ENCODE measurements at places on chromosomes 3 and 15.

DNA sequence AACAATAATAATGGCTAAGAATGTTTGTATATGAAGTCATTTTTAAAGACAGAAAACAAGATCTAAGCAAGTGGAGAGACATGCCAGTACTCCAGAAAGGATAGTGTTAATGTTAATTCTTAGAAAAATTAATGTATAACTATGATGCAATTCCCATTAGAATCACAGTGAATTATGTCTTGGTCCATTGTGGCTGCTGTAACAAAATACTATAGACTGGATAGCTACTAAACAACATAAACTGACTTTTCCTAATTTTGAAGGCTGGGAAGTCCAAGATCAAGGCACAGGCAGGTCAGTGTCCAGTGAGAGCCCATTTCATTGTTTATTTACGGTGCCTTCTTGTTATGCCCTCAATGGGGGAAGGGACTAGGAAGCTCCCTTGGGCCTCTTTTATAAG lies 32.7 kb upstream of the CSPG4 start:
- DNase-seq = no peak

DNA sequence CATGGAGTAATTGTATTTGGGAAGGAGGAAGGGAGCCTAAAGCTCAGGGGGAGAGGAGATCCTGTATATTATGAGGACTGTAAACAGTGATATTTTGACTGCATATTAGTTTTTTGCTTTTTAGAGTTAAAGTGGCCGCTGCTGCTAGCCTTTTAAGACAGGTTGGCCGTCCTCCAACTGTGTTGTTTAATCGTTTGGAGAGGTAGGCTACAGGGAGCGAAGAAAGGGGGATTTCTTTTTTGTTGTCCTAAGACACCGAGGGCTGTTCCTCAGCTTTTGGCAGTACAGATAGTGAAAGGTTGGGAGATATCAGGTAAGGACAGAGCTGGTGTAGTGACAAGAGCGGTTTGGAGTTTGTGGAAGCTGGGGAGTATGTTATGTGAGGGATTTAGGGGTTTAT lies 38.2 kb upstream of the RNF7 start:
- DNase-seq = no peak

GRCh38 chr15:66899555-66900350 lies 165.6 kb upstream of the SMAD3 start:
- no peak for DNase-seq

DNA sequence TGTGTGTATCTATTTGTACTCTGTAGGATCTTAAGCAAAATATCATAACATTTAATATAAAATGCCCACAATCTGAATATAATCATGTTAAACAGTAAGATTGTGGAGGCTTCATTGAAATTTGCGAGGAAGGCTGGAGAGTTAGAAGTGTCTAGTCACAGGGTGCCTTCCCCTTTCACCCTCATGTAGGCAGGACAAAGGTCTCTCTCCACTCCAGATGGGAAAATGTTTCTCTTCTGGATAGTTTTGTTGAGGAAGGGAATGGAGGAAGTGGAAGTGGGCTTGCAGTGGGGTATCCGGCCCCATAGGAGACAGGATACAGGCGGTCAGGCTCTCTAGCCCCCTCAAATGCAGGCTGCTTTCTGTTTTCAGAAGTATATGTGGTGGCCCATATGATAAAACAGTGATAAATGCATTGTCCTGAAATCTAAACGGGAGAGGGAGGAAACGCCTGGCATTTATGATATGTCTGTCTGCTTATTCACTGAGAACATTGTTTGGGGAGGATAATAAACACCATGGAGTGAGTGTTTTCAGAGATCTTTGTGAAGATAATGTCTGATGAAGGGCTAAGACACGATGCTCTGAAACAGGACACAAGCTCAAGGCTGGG lies 13.3 kb upstream of the MYZAP start:
- no peak for DNase-seq

GRCh38 chr15:49978121-49978520 lies 140.9 kb downstream of the ATP8B4 start:
- no peak for DNase-seq

DNA sequence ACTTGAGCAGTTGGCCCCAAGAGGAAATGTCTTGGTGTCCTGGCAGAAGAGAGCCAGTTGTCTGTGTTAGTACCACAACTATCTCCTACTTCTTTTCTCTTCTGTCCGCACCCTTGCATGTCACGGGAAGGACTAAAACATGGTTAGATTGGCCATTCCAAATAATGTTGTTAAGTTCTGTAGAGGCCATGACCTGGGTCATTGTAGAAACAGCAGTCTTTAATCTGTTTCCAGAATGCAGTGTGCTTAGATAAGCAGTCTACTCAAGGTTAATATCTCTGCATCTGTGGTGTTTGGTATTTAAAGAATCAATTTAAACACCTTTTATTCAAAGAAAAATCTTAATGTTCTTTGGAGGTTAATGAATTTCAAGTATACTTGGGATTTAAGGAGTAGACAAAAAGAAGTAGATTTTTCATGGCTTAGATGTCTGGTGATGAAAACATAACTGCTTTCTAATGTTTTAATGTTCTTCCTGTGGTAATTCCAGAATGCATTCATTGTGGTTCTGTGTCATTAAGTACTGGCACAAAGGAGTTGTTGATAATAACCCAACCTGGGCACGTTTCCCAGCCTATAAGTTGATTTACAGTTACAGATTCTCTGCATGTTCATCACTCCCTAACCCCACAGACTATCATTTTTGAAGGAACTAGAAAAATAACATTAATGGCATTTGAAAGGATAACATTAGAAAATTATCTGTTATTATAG lies 58.9 kb downstream of the TMEM108 start:
- no peak for DNase-seq

- no peak for DNase-seq
These were observed 157.3 kb downstream of the WNT5A start for GRCh38 chr3:55329849-55330248.

GRCh38 chr15:45181491-45182285 lies 6.1 kb downstream of the SHF start:
- DNase-seq = no peak

DNA sequence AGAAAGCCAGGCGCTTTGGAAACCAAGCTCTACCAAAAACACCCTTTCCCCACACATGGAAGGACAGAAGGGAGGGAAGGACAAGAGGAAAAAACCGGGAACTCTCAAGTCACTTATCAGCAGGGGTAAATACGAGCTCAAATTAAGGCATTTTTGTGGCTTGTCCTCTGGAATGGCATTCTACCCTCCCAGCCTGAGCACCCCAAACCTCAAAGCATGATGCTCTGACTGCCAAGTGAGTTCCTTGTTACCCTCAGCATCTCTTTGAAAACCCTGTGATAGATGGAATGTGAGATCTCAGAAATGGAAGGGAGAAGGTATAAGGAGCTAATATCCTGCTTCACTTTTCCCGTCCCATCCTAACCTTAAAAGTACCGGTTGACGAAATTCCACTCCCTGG lies 8.1 kb upstream of the CSPG5 start:
- no peak for DNase-seq

DNA sequence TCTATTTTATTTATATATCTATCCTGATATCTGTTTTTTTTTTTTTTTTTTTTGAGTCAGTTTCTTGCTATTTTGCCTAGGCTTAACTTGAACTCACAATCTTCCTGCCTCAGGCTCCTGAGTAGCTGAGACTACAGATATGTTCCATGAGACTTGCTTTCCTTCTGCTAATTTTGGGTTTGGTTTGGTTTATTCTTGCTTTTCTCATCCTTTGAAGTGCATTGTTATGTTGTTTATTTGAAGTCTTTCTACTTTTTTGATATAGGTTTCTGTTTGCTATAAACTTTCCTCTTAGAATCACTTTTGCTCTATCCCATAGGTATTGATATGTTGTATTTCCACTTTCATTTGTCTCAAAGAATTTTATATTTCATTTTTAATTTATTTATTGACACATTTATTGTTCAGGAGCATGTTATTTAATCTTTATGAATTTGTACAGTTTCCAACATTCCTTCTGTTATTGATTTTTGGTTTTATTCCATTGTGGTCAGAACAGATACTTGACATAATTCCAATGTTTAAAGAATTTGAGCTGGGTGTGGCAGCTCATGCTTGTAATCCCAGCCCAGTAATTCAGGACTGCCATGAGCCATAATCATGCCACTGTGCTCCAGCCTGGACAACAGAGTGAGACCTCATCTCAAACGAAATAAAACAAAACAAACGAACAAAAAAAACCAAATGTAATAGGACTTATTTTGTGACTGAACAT lies 62.3 kb upstream of the PLSCR4 start:
- no peak for DNase-seq

GRCh38 chr15:47362118-47362905 lies 355.0 kb upstream of the SEMA6D start:
- no peak for DNase-seq

DNA sequence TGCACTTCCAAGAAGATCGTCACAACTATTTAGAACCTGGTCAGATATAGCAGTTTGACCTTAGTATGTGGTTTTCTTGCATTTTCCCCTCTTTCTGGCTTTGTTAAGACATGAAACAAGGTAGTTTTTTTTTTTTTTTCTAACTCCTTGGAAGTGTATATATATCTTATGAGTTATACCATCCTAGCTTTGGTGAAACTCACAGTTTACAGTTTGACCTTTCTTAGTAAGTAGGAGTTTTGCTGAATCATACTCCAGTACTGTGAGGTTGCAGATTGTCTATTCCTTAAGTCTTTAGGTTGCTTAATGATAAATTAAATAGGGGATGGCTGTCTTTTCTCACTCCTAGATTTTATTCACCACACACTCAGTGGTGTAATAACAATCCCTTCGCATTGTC lies 325.0 kb downstream of the RBMS3 start:
- DNase-seq = no peak

DNA sequence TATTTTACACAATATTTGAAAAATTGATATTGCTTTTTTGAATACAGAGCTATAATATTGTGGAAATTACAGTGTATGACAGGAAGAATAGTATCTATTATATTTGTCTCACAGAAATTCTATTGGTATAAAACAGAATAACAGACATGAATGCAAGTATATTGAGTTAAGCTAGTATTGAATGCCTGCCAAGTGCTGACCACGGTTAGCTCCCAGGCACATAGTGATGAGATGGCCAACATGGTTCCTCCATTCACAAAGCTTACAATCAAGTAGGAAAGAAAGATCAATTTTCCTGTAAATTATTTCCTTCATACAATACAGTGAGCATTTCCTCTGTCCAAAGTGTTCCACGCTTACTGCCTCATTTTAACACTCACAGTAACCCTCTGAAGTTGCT lies 67.6 kb downstream of the TP63 start:
- DNase-seq = no peak

- no peak for DNase-seq
These were observed 533.5 kb downstream of the NAALADL2 start for GRCh38 chr3:175392653-175393052.

Data from activated gamma-delta T cell treated with Interleukin-2 at 50 U/mL for 16 hours (primary cell).